Right atrium auricular region (tissue), 2 donors: ENCODE measurements at places on chromosomes 3 and 15. TPM values are rescaled to one million over a fixed set of nuclear protein-coding genes. Genes with fewer than 3 reads are reported as not detected.

B3GNT5 gene
- total RNA-seq = 1.7 TPM

FRMD4B gene
- 37.8 TPM for total RNA-seq

GRCh38 chr3:67357610-67358458 lies 296.6 kb downstream of the SUCLG2 start:
- no peak for DNase-seq

DNA sequence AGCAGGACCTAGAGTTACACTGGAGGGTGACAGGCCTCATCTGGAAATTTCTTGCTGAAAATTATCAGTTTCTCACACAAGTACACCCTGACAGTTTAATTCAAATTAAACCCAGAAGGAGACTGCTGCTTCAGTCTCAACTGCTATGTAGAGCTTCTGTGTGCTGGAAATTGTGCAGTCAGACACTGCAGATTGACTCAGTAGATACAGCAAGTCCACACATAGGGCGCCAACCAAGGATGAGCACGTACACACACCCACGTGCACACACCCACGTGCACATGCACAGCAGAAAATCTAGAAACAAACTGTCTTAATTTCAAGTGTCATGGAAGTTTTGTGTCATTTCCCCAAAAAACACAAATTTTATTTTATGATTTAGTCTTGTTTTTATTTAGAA lies 192.9 kb downstream of the PDE8A start:
- DNase-seq = no peak

DNA sequence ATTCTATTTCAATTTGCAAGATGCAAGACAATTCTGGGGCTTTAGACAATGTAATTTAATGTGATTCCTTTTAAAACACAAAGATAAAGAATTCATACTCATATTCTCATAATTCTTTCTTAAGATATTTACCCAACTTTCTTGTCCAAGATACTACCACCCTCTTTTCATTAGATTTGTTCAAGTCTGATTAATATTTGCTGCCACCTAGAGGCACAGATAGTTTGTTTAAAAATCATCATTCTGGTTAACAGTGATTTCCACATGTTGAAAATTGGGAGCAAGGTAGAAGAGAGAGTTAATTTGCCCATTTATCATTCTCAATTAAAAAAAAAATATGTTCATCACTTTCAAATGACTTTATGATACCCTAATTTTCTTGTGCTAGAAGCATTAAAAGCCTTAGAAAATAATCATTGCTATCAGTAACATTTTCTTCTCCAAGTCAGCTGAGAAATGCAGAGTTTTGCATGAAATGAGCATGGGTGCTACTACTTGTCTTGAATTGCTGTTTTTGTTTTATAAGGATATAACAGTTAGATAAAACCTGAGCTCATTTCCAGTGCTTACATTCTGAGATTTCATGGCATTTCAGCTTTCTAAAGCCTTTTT lies 11.6 kb downstream of the TAMM41 start:
- no peak for DNase-seq

DNA sequence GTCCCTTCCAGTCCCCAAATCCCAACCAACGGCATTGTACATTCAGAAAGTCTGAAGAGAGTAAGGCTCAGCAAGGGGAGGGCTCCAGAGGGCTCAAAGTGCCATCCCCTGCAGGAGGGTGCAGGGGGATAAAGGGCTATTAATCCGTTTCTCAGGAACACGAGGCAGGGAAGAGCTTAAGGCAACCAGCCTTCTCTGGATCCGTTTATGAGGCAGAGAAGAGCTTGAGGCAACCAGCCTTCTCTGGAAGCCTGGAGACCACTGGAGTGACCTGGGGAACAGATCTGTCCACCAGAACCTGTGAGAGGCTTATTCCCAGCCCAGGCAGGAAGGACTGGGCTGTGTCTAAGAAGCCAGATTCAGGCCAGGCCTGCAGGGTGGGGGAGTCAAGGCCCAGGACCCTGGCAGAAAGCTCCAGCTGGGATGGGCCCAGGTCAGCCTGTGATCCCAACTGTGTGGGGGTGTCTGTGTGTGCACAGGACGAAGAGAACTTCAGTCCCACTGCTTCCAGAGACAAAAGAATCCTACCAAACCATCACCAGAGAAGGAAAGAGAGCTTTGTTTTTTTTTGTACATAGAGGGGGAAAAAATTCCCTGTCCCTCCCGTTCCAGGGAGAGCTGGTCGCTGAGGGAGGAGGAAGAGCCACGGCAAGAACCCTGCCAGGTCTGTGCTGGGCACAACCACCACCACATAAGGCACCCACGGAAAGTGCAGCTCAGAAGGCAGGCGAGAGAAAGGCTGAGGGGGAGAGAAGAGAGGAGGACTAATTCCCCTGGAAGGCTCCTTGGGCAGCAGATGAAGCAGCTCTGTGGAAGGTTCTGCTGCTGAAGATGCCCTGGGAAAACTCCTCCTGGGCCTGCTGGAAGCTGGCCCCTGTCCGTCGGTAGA lies 1.6 kb upstream of the ULK3 start:
- no peak for DNase-seq

DNA sequence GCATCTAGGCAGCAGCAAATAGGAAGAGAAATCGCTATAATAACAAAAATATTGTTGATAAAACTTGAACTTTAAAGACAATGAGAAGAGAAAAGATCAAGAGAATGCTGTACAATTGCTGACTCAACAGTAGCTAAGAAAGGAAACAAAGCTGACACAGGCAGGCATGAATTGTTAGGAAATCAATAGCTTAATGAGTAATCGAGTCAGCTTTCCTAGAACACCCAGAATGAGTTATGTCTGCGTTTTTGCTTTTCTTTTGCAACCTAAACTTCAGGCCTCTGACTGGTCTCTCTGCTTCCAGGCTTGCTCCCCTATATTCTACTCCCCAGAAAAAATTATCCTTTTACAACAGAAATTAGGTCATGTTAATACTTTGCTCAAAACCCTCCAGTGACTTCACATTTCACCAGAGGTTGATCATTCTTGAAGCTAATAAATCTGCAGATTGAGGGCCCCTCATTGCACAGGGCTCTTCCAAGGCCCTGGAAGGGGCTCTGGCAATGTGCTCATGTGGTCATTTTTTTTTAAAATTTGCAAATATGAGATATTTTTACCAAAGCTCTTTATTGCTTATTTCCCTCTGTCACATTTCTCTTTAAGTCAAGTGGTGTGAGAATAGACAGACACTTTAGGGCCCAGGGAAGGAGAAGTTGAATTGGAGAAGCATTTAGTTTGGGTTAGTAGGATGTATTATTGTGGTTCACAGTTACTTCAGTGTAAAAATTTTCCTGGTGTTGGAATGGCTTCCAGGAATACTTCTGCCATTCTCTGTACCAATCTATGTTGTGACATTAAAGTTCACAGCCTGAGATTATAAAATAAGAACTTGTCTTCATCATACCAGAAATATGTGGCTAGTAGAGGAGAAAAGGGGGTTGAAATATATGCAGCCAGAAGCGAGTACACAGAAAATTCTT lies 116.3 kb downstream of the TMCO5A start:
- DNase-seq = no peak

DNA sequence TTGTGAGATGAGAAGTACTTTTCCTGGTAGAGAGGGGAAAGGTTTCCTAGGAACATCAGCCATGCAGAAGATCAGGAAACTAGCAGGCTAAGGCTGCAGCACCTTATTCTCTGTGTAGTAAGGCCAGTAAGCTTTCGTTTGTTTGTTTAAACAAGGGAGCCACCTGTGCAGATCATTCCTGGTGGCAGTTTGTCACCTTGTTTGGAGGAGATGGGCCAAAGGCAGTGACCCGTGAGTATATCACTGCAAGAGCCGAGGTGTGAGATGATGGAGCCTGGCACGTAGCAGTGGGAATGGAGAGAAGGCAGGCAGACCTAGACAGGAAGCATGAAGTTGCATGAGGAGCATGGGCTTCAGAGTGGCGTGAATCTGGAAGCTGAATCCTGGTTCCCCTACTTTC lies 19.6 kb downstream of the ATG7 start:
- DNase-seq = no peak
